Spinal cord (tissue), 10 donors: ENCODE measurements at places on chromosomes 5 and 9.

DNA sequence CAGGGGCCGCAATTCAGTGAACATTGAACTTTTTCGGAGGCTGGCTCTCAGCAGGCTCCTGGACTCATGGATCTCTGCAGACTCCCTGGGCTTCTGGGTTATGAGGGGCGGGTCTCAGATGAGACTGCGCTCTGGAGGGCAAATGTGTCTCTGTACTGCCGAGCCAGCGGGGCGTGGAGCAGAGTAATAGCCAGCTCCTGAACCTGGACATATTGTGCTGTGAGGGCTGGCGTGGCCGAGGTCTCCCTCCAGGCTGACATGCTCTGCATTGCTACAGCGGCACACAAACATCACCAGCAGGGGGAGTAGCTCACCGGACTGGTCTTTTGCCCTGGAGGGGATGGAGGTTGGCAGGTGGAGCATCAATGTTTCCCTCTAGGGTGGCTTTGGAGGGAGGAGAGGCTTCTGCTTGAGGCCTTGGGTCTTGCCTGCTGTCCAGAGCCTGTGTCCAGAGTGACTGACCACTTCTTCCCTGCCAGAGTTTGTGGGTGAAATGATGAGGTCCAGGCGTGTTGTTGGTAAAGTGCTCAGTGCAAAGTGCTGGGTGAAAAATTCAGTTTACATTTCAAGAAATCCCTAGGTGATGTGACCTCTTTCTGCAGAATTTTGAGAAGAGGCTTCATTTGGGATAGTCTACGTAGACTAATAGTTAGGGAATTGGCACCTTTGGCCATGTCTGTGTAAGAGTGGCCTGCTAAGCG, 10.9 kb upstream of the GADD45G start:
- DNase-seq = no peak

- no peak for DNase-seq
Measured at GRCh38 chr9:88421348-88421747, 33.1 kb downstream of the SPIN1 start.

GRCh38 chr5:41406936-41407335, 103.5 kb downstream of the PLCXD3 start:
- no peak for DNase-seq

DNA sequence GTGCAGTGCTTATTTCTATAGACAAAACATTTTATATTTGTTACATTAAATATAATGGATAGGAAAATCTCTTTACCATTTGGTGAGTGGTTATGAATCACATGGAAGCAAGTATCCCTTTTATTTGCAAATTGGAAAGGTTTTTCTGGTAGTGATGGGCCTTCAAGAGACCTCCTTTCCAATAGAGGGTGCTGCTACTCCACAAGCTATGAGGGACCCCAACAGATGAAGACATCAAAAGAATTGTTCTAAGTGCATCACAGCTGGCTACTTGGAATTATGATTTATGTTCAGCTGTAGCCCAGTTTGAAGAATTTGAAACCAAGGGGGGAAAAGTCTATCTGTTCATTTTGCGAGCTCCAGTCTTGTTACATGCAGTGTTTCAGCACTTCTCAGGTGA, 493.7 kb upstream of the SGCD start:
- no peak for DNase-seq

DNA sequence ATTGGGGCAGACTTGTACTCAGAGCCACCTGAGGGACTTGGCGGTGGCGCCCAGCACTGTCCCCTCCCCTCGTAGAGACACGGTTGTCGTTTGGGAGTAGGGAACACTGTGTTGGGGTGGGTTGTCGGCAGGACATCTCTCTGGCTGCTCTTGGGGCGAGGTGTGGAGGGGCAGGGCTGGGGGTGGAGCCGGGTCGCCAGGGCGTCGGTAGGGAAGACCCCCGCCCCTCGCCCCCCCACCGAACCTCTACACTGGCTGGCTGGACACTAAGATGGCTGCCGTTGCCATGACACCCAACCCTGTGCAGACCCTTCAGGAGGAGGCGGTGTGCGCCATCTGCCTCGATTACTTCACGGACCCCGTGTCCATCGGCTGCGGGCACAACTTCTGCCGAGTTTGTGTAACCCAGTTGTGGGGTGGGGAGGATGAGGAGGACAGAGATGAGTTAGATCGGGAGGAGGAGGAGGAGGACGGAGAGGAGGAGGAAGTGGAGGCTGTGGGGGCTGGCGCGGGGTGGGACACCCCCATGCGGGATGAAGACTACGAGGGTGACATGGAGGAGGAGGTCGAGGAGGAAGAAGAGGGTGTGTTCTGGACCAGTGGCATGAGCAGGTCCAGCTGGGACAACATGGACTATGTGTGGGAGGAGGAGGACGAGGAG, 778 bp downstream of the TRIM41 start:
- peak; percentile 87 for DNase-seq

GRCh38 chr9:91066856-91067255, 265.2 kb downstream of the SYK start:
- DNase-seq = no peak

DNA sequence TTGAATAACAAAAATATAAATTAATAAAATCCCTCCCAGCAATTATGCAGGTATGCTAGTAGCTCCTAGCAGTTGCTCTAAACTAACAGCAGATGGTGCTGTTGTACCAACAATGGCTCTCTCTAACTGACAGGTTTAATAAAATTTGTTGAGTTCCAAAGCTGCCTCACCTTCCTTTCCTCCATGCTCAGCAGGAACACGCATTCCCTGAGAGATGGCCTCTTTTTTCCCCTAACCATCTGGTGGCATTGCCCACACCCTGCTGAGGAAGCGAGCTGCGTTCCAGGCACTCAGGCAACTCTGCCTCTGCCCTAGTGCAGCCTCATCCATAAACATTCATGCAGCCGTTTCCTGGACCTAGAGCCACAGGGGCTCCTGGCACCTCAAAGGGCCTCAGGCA, 106.2 kb downstream of the KLHL3 start:
- no peak for DNase-seq

GRCh38 chr5:36305571-36306326, 4.0 kb upstream of the RANBP3L start:
- DNase-seq = peak; percentile 64

DNA sequence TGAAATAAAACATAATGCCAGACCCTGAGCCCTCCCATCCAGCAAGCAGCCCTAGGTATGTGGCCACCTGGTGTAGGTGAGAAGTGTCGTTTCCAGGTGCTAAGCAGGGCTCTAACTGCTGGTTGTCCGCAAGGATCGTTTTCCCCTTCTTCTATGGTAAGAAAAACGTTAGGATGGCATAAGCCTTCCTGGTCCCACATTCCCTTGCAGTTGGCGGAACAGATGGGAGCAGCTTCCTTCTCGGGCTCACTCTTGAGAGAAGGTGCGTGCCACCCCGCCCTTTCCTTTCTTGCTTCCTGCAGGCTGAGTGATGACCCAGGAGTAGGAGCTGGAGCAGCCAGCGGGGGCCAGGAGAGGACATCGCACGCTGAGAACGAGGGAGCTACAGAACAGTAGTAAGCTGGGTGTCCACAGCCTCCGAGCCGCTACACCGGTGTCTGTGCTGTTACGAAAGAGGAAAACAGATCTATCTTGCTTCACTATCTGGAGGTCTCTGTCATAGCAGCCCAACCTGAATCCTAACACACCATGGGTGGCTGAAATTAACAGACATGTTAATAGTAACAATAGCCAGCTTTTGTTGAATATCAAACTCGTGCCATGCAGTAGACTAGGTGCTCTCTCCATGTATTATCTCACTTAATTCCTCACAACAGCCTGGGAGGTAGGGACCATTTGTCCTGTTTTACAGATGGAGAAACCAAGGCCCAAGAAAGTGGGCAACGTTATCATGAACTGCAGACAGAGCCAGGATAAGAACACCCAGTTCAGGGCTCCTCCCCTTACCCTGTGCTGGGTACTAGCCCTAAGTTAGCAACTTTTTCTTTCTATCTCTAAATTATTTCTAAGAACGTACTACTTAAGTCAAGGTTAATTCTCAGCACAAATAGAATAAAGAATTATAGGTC, 139.8 kb downstream of the COL23A1 start:
- DNase-seq = no peak

DNA sequence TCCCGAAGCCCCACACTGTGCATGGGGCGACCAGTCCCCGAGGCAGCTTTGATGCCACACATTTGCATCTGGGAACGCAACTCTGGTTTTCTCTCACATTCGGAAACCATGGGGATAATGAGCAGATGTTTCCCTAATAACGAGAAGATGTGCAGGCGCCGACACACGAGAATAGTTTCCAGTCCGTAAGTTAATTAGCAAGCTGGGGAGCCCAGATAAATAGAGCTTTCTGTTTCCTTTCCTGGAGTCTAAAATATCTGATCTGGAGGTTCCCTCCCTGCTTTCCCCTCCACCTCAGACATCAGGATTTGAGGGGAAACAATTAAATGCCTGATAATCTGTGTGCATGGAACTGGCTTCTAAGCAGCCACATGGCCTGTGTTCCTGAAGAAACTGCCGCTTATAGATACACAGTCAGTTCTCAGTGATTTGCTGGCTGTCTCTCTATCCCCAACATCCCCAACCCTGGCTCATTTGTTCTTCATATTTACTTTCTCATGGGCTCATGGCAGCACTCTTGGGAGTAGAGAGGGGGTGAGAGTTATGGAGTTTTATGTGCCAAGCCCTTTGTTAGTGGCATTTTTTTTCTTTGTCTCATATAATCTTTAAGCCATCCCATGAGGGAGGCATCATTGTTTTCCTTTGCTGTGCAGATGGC, 62.8 kb downstream of the PDZD2 start:
- DNase-seq = no peak

GRCh38 chr5:172403189-172403796, 51.0 kb downstream of the SH3PXD2B start:
- peak; percentile 85 for DNase-seq

DNA sequence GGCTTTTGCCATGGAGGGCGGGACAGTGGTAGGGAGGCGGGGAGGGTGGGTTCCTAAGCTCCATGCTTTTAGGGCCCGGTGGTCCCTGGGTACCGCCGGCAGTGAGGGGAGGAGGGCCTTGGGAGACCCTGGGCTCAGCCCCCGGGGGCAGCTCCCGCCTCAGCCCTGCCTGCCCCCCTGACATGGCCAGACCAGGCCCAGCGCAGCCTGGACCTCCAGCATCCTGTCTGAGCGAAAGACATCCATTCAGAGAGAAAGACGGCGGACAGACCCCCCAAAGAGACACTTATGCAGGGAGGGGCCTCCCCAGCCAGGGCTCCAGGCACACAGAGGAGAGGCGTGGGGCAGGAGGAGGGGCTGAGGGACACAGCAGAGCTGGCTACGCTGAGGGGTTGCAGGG, 45.3 kb downstream of the KCNT1 start:
- DNase-seq = no peak

- peak; percentile 52 for DNase-seq
Measured at GRCh38 chr9:108786901-108787689, 68.7 kb downstream of the ACTL7B start.

GRCh38 chr5:119346394-119346793, 9.4 kb upstream of the TNFAIP8 start:
- no peak for DNase-seq

DNA sequence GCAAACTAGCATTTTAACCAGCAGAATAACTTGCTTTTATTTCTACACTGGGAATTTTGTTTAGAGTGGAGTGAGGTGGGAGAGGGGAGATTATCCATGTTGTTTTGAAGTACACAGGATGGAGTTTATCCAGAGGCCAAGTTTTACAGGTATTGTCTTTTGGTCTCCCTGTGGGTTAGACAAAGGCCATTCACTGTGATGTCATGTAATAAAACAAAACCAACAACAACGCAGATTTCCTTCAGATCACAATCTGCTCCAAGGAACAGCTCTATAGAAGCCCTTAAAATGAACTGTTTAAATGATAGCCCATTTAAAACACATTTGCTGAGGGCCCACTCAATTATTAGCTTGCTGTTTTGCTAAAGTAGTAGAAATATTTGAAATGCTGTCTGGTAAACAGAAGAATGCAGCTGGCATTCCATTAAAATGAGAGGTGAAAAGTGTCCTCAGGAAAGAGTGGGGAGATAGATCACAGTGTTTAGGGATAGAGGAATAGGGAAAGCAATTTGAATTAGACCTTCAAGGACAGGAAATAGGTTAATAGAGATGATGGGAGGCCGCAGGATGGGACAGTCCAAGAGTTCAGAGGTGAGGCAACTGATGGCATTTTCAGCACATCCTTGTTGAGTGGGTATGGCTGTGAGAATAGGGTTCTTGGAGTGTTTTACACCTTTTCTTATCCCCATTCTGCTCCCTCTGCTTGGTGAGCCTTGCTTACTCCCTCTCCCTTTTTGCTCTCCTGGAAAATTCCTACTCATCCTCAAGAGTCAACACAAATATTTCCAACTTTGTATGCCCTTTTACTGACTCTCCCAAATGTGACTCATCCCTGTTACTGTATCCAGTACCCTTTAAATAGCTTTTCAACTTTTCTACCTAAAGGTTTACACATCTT, 140.1 kb upstream of the NR3C1 start:
- no peak for DNase-seq

- DNase-seq = no peak
Measured at GRCh38 chr5:50576686-50577256, 89.7 kb upstream of the PARP8 start.

GRCh38 chr5:103785569-103785968, 223.0 kb upstream of the NUDT12 start:
- no peak for DNase-seq

DNA sequence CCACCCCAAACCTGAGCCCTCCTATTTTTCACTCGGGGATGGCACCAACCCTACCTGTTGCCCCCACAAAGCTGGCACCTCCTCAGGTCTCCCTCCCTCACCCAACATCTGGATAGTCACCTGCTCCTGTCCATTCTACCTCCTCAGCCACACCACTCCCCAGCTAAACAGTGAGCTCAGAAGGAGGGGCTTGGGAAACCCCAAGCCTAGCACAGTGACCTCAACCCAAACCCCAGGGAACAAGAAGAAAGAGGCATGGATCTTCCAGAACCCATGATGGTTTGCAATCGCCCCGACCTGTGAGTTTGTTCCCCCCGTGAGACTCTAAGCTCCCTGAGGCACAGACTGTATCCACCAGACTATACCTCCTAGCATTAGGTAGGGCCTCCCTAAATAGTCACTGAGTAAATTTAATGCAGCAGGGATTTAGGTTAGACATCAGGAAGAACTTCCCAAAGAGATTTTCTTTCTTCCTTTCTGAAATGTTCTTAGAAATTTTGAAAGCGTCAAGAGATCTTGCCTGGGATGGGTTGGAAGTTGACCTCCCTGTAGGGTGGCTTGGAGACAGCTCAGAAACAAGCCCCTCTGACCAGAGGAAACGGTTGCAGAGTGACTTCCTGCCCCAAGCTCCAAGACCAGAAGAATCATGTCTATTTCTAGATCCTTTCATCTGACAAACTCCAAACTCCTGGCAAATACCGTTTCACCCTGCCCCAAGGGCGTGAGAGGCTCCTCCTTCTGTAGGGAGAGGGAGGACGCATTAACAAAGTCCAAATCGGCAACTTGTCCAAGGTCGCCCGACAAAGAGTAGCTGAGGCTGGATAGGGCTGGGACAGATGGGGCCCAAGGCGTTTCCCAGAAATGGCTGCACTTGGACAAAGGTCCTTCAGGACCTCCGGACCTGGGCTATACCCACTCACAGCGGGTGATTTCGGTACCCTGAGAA, 4.1 kb downstream of the FIBCD1 start:
- DNase-seq = no peak

- no peak for DNase-seq
Measured at GRCh38 chr5:57193757-57194413, 20.0 kb downstream of the GPBP1 start.
